ENCODE measurements at places on chromosomes 16 and 17. TPM values are rescaled to one million over a fixed set of nuclear protein-coding genes. Genes with fewer than 3 reads are reported as not detected.

Gene KRTAP2-3
- total RNA-seq = not detected

Gene CEP295NL
- not detected for total RNA-seq

Gene TMEM235
- not detected for total RNA-seq

Gene TEKT3
- 0.37 TPM for total RNA-seq

Gene UTS2R
- total RNA-seq = not detected

Gene GFAP
- not detected for total RNA-seq

Gene CCL8
- total RNA-seq = not detected

Gene HSPB9
- not detected for total RNA-seq

Gene CDH8
- not detected for total RNA-seq

Gene ASGR2
- total RNA-seq = not detected

Gene TNFSF13
- 6.3 TPM for total RNA-seq

Gene APRT
- 164 TPM for total RNA-seq

Gene KRTAP2-1
- total RNA-seq = not detected

Gene SLC5A11
- 0.29 TPM for total RNA-seq

Gene ABCA3
- total RNA-seq = 7.9 TPM
